Astrocyte of the hippocampus (primary cell): ENCODE measurements at places on chromosomes 3 and 15.

DNA sequence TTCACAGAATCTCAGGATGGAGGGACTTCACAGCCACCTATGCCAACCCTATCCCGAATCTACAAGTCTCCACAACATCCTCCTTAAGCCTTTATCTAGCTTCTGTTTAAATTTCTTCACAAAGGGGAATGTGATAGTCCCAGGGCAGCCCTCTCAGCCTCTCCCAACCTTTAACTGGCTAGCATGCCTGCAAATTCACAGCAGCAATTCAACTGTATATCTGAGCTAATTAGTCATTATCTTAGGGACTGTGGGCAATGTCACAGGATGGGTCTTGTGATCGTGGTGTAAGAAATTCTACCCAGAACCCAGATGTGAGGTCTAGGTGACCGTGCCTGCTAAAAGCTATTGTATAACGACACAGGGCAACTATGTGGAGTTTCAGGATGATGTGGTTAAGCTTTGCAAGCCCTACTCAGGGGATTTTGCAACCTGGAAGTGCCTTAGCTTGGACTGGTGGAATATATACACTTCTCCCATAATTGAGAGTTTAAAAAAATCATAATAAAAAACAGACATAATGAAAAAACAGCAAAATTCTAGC, 65.5 kb upstream of the FBN1 start:
- DNase-seq, result no peak

GRCh38 chr15:27220199-27220598, 249.2 kb downstream of the GABRG3 start:
- DNase-seq, result no peak

- DNase-seq, result peak; percentile 79
Measured at GRCh38 chr15:57216288-57216687, 160.0 kb upstream of the CGNL1 start.

DNA sequence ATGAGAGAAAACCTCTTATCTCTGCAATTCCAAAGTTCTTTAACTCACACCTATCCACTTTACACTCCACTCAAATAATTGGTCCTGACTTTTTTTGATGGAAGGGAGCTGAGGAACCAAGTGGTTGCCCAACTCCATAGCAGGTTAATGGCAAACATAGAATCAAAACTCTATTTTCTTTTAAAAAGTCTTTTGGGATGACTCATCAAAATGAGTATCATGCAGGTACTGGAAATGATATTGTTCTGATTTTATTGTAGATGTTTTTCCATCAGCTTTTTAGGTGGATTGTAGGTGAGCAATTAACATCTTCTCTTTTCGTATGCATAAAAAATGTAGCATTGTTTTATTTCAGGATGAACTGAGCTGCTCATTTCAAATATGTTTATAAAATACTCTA, 239.5 kb downstream of the SATB1 start:
- DNase-seq, result no peak

DNA sequence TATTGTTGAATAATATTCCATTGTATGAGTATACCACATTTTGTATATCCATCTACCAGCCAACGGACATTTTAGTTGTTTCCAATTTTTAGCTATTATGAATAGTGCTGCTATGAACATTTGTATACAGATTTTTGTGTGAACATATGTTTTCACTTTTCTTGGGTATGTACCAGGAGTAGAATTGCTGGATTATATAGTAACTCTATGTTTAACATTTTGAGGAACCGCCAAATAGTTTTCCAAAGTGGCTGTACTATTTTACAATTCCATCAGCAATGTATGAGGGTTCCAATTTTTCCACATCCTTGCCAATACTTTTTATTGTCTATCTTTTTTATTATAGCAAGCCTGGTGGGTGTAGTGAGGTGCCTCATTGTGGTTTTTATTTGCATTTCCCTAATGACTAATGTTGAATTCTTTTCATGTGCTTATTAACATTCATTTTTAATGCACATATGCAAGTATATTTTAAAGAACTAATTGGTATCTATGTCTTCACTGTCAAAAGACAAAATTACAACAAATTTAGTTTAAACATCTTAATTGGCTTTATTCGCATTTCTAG, 77.5 kb upstream of the PIAS1 start:
- DNase-seq, result no peak

DNA sequence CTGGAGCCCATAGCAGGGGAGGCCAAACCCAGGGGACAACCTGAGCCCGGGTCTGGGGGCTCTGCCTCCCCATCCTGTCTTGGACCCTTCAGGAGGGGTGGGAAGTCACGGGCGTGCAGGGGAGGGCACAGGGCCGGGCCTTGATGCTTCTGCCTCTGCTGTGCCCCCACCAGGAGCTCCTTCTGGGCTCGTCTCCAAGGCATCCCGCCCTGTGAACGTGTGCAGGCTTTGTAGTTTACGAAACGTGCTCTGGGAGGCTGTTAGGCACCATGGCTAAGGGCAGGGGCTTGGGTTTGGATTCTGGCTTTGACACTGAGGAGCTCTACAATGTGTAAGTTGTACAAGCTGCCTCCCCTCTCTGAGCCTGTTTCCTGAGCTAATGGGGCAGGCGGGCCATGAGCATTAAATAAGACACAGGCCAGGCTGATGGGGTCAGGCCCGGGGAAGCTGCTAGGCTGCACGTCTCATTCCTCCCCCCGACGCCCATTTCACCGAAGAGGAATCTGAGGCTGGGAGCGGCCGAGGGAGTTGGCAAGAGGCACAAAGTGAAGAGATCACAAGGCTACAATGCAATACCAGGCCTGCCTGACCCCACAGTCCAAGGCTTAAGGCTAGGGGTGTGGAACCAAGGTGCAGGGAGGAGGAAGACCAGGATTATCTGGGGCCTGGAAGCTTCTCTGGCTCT, 19.6 kb downstream of the PLXND1 start:
- no peak for DNase-seq

GRCh38 chr15:59105854-59106253, 908 bp downstream of the CCNB2 start:
- DNase-seq, result no peak

DNA sequence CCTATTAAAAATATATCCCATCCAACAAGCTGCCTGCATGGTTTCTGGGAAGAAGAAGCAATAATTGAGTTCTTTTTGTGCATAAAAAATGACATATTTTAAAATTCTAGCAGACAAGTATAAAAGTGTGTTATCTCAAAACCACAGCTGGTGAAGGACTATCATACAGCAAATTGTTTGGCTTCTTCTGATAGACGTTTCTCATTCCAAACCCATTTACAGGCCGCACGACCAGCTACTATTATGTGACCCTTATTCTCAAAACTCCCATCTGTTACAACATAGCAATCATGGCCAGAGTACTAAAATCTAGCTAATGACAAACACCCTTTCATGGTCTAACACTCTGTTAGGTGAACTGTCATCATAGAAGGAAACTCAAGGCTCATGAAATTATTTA, 21.7 kb downstream of the ETFA start:
- no peak for DNase-seq

DNA sequence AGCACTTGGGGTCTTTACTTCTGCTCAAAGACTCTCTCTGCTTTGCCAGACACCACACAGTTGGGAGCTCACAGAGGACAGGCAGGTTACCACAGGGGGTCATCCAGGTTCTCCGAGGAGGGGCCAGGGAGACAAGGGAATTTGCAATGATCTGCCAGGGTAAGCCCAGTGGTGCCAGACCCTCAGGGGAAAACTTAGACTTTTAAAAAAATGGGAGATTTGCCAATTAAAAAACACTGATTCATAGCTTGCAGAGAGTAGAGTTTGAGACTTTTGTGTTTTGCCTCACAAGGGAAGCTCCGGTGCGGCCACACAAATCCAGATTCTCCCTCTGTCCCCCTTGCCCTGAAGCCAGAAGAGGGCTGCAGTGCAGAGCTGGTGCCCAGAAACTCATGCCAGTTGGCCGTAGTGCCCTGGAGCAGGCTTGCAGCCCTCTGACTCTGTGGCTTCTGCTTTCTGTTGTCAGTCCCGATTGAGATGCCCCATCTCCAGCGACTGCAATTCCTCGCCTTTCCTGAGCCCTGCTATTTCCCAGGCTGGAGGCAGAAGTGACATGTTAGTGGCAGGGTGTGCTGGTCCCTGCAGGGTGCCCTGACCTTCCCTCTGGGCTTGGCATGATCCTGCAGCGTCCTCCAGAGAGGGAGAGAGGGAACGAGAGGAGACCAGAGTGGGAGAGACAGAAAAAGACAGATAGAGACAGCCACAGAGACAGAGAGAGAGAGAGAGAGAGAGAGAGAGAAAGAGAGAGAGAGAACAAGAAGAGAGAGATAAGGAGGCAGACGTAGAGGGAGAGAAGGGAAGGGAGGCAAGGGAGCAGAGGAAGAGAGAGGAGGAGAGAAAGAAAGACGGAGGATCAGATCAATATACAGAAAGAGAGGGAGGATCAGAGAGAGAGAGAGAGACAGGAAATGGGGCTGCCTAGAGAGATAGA, 46.0 kb downstream of the RHCG start:
- DNase-seq, result no peak

- DNase-seq, result no peak
Measured at GRCh38 chr15:49900006-49900902, 218.8 kb downstream of the ATP8B4 start.

GRCh38 chr3:78726545-78726944, 1041.3 kb downstream of the ROBO1 start:
- DNase-seq, result no peak

DNA sequence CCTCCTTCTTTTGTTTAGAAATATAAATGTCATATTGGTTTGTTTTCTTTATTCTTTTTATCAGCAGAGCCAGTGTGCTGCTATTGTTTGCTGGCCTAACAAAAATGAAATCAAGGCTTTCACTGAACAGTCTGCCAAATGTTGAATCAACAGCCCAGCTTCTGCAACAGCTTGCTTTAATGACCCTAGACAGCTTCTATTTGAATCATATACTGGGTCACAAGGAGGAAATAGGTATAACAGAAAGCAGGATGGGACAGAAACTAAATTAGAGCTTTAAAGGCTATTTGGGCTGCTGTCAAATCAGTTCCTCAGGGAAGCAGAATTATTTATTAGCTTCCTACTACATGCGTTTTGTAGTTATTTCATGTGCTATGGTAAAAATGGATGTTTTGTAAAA, 12.1 kb upstream of the DNAJC13 start:
- DNase-seq, result peak; percentile 23

- no peak for DNase-seq
Measured at GRCh38 chr3:44926921-44927320, 49.1 kb downstream of the ZDHHC3 start.

- peak; percentile 72 for DNase-seq
Measured at GRCh38 chr15:88704791-88705768, 66.3 kb downstream of the ISG20 start.

DNA sequence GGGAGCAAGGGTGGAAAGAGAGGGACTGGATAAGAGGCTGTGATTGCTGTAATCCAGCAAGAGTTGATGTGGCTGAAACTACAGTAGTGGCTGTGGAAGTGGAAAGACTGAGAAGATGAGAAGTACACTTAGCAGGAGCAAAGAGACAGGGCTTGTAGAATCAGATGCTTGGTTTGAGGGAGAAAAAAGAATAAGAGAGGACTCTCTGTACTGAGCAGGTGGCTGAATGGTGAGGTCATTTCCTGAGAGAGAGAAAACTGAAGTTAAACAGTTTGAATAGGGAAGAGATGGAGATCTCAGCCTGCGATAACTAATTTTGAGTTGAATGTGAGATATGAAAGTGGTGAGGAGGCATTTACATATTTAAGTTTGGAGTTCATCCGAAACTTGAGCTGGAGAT, 95.8 kb upstream of the SLC25A36 start:
- no peak for DNase-seq

DNA sequence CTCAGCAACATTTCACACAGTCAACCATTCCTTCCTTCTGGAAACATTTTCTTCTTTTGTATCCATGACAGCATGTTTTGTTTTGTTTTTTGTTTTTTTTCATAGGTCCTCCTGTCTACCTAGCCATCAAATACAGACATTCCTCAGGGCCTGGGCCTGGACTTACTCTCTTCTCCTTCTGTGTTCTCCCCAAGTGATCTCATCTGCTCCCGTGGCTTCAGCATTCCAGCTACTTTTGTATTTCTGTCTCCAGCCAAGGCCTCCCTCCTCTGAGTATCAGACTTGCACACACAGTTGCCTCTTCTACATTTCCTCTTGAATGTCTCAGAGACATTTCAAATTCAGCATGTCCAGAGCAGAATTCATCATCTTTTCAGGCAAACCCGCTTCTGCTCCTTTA, 82.4 kb downstream of the HCN4 start:
- peak; percentile 72 for DNase-seq

DNA sequence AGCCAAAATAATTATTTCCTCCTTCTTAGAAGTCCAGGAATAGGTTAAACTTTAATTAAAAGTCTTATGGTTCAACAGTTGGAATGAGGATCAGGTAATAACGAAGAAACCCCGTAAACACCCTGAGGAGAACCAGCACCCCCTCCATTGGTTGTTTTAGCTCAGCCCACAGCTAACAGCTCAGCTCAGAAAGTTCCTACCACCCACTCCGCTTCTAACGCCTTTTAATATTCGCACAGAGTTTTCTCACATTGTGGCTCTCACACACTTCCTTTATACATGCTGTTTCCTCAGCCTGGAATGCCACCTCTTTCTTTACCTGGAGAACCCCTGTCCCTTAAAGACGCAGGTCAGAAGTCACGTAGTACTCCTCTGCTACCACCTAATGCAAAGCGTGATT, 17.0 kb downstream of the CX3CR1 start:
- DNase-seq, result no peak

GRCh38 chr3:153282355-153282754, 120.3 kb downstream of the RAP2B start:
- no peak for DNase-seq

DNA sequence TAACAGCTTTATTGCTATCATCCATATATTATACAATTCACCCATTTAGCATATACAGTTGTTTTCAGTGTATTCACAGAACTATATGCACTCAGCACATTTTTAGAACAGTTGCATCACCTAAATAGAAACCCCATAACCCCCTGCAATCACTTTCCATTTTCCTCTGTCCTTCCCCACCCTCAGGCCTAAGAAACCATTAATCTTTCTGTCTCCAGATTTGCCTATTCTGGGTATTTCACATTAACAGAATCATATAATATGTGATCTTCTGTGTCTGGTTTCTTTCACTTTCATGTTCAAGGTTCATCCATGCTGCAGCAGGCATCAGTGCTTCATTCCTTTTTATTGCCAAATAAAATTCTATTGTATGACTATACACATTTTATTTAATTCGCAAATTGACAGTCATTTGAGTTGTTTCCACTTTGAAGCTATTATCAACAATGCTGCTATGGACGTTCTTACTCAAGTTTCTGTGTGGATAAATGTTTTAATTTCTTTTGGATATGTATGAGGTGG, 39.8 kb downstream of the ADAMTS17 start:
- DNase-seq, result no peak

DNA sequence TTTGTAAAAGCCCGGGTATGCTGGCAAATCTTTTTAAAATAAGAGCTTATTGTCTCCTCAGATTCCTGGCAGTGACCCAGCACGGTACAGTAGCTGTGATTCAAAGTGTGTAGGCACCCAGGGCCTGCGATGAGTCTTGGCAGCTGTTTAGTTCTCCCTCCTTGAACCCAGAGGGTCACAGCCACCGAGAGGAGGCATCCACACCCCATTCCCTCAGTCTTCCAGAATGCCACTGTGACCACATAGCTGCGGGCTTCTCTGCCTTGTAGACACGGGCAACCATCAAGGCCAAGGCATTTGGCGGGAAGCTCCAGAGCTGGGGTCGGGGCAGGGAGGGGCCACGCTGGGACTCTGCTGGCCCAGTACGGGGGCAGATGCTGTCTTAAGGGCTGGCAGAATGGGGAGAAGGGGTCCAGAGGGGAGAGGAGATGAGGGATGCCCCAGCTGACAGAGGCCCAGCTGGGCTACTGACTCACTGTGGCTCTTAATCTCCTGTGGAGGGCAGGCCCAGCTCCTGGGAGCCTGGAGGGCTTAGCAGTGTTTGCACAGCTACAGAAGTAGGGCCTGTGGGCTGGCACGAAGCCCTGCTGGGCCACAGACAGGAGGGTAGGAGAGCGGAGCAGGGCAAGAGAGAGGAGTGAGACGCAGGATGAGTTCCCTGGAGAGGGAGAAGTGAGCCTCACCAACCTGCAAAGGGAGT, 68.8 kb upstream of the DLG1 start:
- peak; percentile 97 for DNase-seq
